GM12878 (cell line): ENCODE measurements at places on chromosomes 4 and X.
A peak's percentile ranks its signal among the peaks of the same experiment; 100 is the strongest.

DNA sequence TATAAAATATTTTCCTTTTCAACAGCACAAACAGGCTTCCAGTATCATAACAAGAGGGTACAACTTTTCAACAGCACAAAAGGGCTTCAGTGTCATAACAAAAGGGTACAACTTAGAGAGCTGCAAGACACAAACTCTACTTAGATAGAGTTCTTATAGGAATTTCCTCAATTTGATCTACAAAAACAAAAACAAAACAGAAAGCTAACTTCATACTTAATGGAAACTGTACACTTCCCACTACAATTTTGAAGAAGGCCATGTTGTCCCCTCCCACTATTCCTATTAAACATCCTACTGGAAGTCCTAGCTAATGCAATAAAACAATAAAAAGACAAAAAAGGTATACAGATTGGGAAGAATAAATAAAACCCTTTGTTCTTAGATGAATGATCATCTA is 96.7 kb downstream of the CENPC start:
- no peaks in the 10 kb centered on the region for H3K36me3 ChIP-seq
- H3K4me3 ChIP-seq = no peak overlapping the region
- DNase-seq = no peak
- H3K4me1 ChIP-seq = no peaks in the 10 kb centered on the region
- no peaks in the 10 kb centered on the region for H3K27me3 ChIP-seq

DNA sequence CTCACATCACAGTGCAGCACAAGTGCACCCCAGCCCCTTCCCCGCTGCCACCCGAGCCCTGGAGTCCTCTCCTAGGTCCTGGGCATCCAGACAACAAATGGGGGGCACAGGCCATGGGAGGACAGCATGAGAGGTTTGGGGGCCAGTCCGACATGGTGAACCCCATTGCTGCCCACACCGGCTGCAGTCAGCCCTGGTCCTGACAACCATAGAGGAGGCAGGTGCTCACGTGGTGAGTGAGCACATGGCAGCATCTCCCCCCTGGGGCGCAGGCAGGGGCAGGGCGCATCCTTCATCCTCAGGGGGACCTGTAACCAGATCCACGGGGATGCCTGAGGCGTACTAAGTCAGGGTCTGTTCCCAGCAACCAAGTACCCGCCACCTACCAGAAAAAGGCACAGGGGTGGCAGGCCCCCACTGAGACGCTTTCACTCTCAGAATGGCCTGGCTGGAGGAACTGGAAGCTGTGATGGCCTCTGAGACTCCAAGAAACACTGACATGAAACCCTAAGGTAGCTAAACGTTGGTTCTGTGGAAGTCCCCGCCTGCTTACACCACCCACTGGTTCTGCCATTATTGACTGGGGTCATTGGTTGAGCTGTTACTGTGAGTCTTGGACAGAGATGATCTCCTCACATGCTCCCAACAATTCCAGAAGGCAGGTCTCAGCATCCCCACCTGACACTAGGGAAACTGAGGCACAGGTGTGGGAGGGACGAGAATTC is 6.5 kb downstream of the ZFYVE28 start:
- peak overlapping the region; percentile 58; the same call in 1 of the 2 replicates for H3K4me3 ChIP-seq
- peaks cover 12% of the 10 kb centered on the region for H3K27me3 ChIP-seq
- no peaks in the 10 kb centered on the region for H3K36me3 ChIP-seq
- H3K4me1 ChIP-seq = peaks cover 44% of the 10 kb centered on the region

- H3K27ac ChIP-seq = no peak overlapping the region
- no peaks in the 10 kb centered on the region for H3K36me3 ChIP-seq
- DNase-seq = no peak
- no peaks in the 10 kb centered on the region for H3K27me3 ChIP-seq
Observed at GRCh38 chrX:26387906-26388305, 171.9 kb downstream of the MAGEB5 start.

DNA sequence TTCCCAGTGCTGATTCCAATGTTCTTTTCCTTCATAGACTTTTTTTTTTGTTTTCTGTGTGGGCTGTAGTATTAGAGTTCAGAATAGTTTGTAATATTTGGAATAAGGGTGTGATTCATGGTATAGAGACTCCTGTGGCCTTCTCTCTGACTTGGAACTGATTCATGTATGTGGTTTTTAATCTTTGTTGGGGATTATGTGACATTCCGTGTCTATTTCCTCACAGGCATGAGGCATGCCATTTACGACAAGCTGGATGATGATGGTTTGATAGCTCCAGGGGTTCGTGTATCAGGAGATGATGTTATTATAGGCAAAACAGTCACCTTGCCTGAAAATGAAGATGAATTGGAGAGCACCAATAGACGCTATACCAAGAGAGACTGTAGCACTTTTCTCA is 44.4 kb downstream of the POLR2B start:
- no peak overlapping the region for H3K4me3 ChIP-seq
- no peaks in the 10 kb centered on the region for H3K27me3 ChIP-seq
- H3K4me1 ChIP-seq = no peaks in the 10 kb centered on the region
- H3K36me3 ChIP-seq = peaks cover 51% of the 10 kb centered on the region
- no peak overlapping the region for H3K27ac ChIP-seq
- no peak for DNase-seq

DNA sequence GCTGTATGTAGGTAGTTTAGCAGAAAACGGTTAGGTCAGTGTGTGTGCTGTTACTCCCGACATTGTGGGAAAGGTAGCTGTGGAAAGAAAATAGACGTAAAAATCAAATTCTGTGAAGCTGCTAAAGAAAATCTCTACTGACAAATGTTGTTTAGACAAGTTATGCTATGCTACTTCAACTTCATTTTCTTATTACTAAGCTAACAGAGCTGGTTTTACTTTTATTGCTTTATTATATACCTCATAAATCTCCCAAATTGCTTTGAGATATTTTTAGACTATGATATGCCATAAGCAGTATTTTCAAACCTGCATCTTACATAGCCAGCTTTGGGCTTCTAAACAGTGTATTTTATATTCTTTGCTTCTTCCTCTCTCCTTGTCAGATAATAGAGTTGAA is 108.2 kb upstream of the PACRGL start:
- H3K36me3 ChIP-seq = no peaks in the 10 kb centered on the region
- H3K4me1 ChIP-seq = no peaks in the 10 kb centered on the region
- DNase-seq = no peak
- no peak overlapping the region for H3K27ac ChIP-seq
- no peak overlapping the region for H3K4me3 ChIP-seq
- H3K27me3 ChIP-seq = no peaks in the 10 kb centered on the region

GRCh38 chr4:42310806-42311205 is 86.5 kb upstream of the SHISA3 start:
- no peak overlapping the region for H3K4me3 ChIP-seq
- H3K4me1 ChIP-seq = no peaks in the 10 kb centered on the region
- DNase-seq = no peak
- no peak overlapping the region for H3K27ac ChIP-seq
- H3K36me3 ChIP-seq = no peaks in the 10 kb centered on the region

GRCh38 chr4:59945277-59945676 is 1254.8 kb upstream of the ADGRL3 start:
- DNase-seq = no peak
- H3K4me1 ChIP-seq = no peaks in the 10 kb centered on the region
- H3K36me3 ChIP-seq = no peaks in the 10 kb centered on the region
- no peak overlapping the region for H3K27ac ChIP-seq

GRCh38 chr4:172573899-172574298 is 594.7 kb upstream of the GALNT7 start:
- no peak overlapping the region for H3K4me3 ChIP-seq
- DNase-seq = no peak
- no peaks in the 10 kb centered on the region for H3K4me1 ChIP-seq
- no peaks in the 10 kb centered on the region for H3K27me3 ChIP-seq

GRCh38 chr4:42453612-42454011 is 56.3 kb downstream of the SHISA3 start:
- H3K4me3 ChIP-seq = no peak overlapping the region
- H3K36me3 ChIP-seq = peaks cover 9% of the 10 kb centered on the region; the same call in 1 of the 2 replicates
- no peaks in the 10 kb centered on the region for H3K27me3 ChIP-seq
- DNase-seq = peak; percentile 19

DNA sequence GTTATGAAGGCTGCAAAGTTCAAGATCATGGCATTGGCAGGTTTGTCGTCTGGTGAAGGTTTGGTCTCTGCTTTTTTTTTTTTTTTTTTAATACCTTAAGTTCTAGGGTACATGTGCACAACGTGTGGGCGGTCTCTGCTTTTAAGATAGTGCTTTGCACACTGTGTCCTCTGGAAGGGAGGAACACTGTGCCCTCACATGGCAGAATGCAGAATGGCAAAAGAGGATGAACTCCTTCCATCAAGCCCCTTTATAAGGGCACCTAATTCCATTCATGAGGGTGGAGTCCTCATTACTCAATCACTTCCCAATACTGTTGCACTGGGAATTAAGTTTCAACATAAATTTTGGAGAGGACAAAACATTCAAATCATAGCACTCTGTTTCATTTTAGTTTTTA is 101.4 kb downstream of the GLRA2 start:
- H3K27ac ChIP-seq = no peak overlapping the region
- no peak overlapping the region for H3K4me3 ChIP-seq
- H3K4me1 ChIP-seq = no peaks in the 10 kb centered on the region
- H3K27me3 ChIP-seq = no peaks in the 10 kb centered on the region
- H3K36me3 ChIP-seq = no peaks in the 10 kb centered on the region

- H3K27me3 ChIP-seq = no peaks in the 10 kb centered on the region
- no peak overlapping the region for H3K4me3 ChIP-seq
- no peak for DNase-seq
- H3K27ac ChIP-seq = no peak overlapping the region
- H3K36me3 ChIP-seq = no peaks in the 10 kb centered on the region
Observed at GRCh38 chr4:173057901-173058300, 110.7 kb upstream of the GALNT7 start.

DNA sequence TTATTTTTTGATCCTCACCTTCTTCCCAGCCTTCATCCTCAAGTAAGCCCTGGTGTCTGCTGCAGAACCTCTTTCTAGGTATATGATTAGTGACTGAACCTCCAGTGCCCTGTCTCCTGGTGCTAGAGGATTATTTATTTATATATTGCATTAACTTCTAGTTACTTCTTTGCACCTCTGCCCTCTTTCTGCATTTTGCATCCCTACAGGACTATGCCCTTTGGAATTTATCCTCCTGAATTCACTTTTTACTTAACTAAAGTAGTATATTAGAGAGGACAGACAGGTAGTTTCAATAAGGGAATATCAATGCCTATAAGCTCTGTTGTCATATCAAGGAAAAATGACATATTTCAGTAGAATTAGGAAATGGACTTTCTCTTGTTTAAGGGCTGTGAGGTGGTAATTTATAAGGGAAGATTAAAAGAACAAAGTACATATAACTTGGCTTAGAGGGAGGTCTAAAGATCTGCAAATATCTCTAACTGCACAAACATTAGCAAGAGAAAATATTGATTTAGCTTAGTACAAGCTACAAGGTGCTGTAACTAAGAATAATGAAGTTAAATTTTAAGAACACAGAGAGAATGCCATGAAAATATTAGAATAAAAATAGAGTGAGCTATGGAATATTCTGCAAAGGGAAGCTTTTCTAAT is 181.7 kb downstream of the TEX13A start:
- no peaks in the 10 kb centered on the region for H3K36me3 ChIP-seq
- no peak overlapping the region for H3K4me3 ChIP-seq
- no peak overlapping the region for H3K27ac ChIP-seq
- DNase-seq = no peak
- H3K4me1 ChIP-seq = no peaks in the 10 kb centered on the region

GRCh38 chr4:101050088-101050836 is 297.1 kb downstream of the PPP3CA start:
- H3K4me1 ChIP-seq = no peaks in the 10 kb centered on the region
- H3K27me3 ChIP-seq = no peaks in the 10 kb centered on the region
- no peaks in the 10 kb centered on the region for H3K36me3 ChIP-seq
- no peak overlapping the region for H3K27ac ChIP-seq
- H3K4me3 ChIP-seq = no peak overlapping the region

DNA sequence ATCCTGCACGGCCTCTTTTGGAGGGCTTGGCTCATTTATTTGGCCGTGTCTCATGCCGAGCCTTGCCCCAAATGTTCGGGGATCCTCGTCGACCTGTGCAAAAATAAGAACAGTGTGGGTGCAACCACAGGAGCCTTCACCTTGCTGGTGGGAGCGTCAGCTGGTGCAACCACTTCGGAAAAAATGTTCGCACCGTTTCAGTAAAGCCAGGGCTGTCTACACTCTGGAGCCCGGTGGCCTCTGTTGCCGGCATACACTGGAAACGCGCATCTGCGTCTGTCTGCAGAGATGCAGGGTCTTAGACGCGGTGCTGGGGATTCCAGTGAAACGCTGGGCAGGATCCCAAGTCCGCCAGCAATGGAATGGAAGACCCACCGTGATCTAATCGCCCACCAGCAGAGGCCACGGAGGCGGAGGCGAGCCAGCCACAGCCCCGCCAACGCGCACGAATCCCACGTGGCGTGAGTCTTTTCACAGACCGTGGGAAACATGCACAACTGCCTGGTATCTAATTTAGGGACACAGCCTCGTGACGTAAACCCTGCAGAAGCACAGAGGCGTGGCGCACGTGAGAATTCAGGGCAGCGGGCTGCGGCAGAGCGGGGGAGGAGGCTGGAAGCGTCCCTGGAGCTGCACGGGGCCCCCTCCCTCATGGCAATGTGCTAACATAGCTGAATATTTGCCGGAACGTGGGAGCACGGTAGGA is 13.8 kb upstream of the MXD4 start:
- DNase-seq = no peak
- no peak overlapping the region for H3K27ac ChIP-seq
- no peaks in the 10 kb centered on the region for H3K36me3 ChIP-seq

DNA sequence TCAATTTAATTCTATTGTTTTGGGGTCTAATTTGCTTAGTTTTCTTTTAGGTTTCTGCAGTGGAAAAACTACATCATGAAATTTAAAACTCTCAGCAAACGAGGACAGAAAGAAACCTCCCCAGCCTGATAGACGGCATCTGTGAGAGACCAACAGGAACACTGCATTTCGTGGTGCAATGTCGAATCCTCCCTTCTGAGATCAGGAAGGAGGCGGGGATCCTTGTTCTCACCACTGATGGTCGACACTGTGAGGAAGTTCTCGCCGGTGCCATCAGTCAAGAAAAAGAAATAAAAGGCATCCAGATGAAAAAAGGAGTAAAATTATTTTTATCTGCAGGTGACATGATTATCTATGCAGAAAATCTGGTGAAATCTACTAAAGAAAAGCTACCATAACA is 16.5 kb downstream of the GAK start:
- H3K4me1 ChIP-seq = peaks cover 13% of the 10 kb centered on the region
- peaks cover 10% of the 10 kb centered on the region; the same call in 1 of the 2 replicates for H3K36me3 ChIP-seq
- H3K27ac ChIP-seq = peak overlapping the region; percentile 32; the same call in 1 of the 2 replicates

- H3K27me3 ChIP-seq = peaks cover 14% of the 10 kb centered on the region
- H3K4me1 ChIP-seq = no peaks in the 10 kb centered on the region
- H3K27ac ChIP-seq = no peak overlapping the region
- no peaks in the 10 kb centered on the region for H3K36me3 ChIP-seq
- 0 out of 2 replicates have a peak overlapping the region, but pooled peaks have one; percentile 67 for H3K4me3 ChIP-seq
Observed at GRCh38 chr4:56531149-56531770, 25.7 kb downstream of the ARL9 start.

GRCh38 chrX:19863857-19864223 is 23.6 kb downstream of the SH3KBP1 start:
- H3K27me3 ChIP-seq = no peaks in the 10 kb centered on the region
- DNase-seq = no peak
- H3K4me1 ChIP-seq = peaks cover 56% of the 10 kb centered on the region
- H3K27ac ChIP-seq = peak overlapping the region; percentile 93

GRCh38 chr4:72073816-72074215 is 42.0 kb downstream of the NPFFR2 start:
- no peaks in the 10 kb centered on the region for H3K27me3 ChIP-seq
- no peaks in the 10 kb centered on the region for H3K36me3 ChIP-seq
- H3K4me1 ChIP-seq = no peaks in the 10 kb centered on the region
- no peak for DNase-seq
- no peak overlapping the region for H3K4me3 ChIP-seq

- peak within 1 kb of the TSS; percentile 92 for H3K27ac ChIP-seq
- peak; percentile 41 for DNase-seq
- H3K27me3 ChIP-seq = no peaks in the 10 kb centered on the region
- 0 out of 2 replicates have a peak, but pooled peaks cover 3% of the 10 kb centered on the region for H3K36me3 ChIP-seq
- H3K4me3 ChIP-seq = peak within 1 kb of the TSS; percentile 89
Observed at GRCh38 chr4:139301821-139302611, at the start of gene NDUFC1. TSS of gene NDUFC1 (minus strand) at chr4:139302477. CDS start at chr4:139295798, 6,679 bp downstream.
